Brain pericyte (primary cell): ENCODE measurements at places on chromosomes 6 and 20.

GRCh38 chr20:43833511-43834395, 80.9 kb upstream of the TOX2 start:
- no peak for DNase-seq

DNA sequence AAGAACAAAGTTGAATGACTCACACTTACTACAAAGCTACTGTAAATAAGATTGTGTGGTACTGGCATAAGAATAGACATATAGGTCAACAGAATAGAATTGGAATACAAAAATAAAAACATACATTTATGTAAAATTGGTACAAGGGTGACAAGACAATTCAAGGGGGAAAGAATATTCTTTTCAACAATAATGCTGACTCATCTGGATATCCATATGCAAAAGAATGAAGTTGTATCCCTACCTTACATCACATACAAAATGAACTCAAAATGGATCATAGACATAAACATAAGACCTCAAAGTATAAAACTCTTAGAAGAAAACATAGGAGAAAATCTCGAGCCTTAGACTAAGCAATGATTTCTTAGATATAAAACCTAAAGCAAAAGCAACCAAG, 50.9 kb downstream of the TRMT6 start:
- no peak for DNase-seq

GRCh38 chr20:41011551-41012067, 17.0 kb upstream of the TOP1 start:
- DNase-seq: no peak

DNA sequence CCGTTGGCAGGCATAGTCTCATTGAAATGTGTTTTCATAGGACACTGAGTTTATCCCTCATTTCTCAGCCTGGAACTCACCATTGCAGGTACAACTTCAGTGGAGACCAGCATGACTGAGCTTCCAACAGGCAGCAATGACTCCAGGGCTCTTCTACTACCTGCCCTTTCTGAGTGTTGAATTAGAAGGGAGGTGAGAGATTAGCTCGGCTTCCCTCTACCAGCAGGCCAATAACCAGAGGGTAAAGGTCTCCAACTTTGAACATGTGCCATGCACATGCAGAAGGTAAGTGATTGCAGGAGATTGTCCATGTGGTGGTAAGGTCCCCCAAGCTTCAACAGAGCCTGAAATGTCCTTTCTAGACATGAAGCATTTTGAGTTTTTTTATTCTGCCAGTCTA, 233.8 kb upstream of the SUPT3H start:
- DNase-seq: no peak

GRCh38 chr20:19338960-19339359, 126.5 kb downstream of the SLC24A3 start:
- no peak for DNase-seq

- DNase-seq: no peak
Observed at GRCh38 chr20:62123450-62124118, 1.3 kb downstream of the LSM14B start.

DNA sequence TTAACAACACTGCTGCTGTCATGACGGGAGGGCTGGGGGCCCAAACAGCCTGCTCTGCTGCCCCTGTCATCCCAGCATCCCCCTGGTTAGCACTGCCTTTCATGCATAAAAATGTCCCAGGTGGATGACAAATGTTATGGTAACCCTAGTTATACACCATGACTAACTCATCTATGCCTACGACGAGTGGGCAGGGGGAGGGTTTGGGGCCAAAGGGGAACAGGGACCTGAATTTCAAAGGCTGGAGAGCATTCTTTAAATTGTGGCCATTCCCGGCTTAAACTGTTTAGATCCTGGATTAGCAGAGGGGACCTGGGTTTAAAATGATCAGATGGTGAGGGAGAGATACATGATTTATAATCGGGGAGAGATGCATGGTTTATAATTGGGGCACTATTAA, 24.4 kb downstream of the GNAS-AS1 start:
- no peak for DNase-seq

- no peak for DNase-seq
Observed at GRCh38 chr20:9498322-9498721, 16.1 kb upstream of the LAMP5 start.

DNA sequence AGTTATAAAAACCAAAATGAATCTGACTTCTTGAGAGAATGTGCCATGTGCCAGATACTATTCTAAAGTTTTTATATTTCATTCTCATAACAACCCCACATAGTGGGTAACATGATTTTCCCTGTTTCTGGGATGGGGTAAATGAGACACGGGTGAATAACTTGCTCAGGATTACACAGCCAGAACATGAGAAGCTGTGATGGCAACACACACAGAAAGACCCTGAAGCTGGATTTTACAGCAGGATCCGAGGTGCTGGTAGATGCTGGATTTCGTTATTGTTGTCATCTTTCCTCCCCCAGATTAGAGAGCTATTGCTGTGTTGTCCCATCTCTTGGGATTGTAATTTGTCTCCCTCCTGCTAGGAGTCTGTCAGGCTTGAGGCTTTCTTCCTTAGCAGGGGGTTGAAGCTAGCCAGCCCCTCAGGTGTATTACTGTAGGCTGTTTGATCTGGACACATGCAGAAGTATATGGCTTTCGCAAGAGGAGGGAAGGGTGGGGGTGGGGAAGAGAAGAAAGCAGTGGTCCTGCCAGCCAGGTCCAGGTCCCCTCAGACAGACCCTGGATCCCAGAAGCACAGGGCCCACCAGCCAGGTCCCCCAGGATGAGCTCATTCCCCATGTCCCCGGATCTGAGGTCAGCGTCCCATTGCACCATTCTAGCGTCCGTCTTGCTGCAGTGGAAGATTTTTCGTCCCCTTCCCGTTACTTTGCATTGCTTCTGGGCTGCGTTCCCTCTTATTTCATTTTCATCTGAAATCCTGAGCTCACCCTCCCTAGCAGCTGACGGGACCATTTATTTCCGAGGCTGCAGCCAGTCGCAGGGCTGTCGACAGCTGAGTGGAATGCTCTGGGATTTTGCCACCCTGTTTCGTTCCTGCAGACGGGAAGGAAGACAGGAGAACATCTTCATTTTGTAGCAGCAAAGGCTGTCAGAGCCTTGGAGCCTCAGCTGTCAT, 7.3 kb upstream of the KCNG1 start:
- DNase-seq: no peak

DNA sequence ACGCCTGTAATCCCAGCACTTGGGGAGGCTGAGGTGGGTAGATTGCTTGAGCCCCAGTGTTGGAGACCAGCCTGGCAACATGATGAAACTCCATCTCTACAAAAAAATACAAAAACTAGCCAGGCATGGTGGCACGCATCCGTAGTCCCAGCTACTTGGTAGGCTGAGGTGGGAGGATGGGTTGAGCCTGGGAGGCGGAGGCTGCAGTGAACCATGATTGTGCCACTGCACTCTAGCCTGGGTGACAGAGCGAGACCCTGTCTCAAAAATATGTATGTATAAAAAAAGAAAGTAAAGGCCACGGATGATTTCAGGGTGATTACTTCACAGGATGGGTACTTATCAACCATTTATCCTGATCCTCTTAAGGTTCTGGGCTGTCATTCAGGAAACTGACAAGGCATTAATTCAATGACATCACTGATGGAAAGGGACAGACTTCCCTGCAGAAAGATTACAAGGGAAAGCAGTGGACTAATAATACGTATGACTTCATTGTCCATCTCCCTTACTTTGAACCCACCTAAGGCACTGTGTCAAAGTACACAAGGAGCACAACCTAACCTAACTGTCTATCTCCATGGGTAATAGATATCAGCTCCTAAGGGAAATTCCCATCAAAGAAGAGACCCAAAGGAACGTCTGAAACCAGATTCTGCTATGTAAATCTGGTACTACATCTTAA, 61.2 kb downstream of the ZMYND8 start:
- no peak for DNase-seq

- DNase-seq: no peak
Observed at GRCh38 chr6:149137594-149137993, 179.9 kb upstream of the TAB2 start.

DNA sequence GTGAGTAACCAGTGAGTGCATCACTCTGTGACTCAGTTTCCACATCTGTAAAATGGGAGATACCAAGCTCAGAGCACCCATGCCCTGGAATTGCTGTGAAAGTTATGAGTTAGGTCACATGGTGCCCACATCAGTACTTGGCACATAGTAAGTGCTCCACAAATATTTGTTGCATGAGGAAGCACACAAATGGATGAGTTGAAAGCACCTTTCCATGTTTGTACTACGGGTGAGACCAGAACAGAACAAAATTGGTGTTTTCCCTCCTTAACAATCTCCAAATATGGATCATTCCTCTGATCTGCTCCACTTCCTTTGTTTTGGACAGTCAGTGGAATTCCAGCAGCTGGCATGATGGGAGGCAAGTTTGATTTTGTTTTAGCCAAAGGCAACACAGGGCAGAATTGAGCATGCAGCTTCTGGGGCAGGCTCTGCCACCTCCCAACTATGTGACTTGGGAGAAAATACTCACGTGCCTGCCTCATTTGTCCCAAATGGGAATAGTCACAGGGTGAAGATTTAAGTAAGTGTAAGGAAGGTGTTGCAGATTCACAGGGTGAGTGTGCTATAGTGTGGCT, 503.7 kb upstream of the SULF2 start:
- no peak for DNase-seq

DNA sequence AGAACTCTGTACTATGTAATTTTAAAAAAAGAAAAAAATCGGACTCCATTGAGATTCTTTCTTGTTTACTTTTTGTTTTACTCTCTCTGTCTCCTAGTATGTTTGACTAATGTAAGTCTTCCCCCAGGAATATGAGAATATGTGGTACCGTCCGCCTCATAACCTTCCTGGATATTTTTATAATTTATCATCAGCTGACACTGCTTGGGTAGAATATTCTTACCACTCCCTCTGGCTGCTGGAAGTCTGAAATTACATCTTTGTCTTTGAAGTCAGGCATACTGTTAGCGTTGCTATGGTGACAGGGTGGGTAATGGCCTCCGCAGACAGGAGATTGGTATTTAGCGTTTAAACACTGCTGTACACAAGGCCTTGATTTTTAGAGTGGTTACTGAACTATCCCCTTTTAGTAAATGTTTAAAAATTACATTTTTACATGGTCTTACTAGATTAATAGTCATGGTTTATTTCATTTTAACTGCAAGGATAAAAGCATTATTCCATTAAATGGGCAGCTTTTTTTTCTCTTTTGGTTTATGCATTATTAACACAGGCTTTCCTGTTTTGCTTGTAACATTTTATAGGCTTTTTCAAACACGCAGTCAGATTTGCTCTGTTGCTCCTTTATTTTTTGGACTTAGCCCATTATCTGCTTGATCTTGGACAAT, 176.4 kb downstream of the ARID1B start:
- DNase-seq: peak; percentile 75

GRCh38 chr20:37596168-37596567, 68.5 kb upstream of the BLCAP start:
- DNase-seq: no peak

DNA sequence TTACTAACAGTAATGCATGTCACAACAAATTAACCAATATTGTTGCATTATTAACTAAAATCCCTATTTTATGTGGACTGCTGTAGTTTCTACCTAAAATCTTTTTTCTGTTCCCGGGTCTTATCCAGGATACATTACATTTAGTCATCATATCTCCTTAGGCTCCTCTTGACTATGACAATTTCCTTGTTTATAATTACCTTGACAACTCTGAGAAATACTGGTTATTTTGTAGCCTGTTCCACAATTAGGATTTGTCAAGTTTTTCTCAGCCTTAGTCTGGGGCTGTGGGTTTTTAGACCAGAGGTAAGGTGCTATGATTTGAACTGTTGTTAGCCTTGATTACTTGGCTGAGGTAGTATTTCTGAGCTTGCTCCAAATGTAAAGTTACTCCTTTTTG, 3.7 kb downstream of the FBXO5 start:
- DNase-seq: no peak

DNA sequence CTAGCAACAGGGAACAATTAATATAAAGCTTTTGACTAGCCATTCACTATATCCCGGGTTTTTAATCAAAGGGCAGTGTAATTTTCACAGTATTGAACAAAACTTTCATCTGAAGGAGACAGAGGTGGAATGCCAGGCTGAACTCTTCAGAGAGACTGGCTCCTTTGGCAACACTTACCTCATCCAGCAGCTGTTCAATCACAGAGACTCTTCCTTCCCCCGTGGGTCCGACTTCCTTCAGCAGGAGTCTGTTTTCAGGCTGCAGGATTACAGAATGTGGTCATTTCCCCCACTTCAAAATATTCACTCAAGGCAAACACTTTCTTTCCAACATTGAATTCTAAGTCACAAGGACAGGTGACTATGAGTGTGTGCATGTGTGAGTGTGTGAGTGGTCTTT, 76.6 kb downstream of the DZANK1 start:
- no peak for DNase-seq

DNA sequence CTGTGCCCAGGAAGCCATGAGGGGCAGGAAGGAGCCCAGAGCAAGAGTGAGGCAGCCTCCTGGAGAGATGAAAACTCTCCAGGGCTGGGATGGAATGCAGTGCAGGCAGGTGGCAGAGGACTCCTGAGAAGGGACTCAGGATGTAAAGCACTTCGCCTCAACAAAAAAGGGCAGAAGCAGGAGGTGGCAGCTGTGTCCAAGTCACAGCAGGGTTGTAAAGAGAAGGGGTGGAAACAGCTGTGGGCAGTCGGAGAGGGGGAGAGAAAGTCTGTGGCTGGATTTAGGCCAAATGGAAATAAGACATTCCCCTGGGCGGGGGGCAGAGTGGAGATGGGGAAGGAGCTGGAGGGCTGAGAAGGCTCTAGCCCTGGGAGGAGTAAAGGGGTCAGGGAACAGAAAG, 34.9 kb downstream of the CYP21A2 start:
- no peak for DNase-seq

DNA sequence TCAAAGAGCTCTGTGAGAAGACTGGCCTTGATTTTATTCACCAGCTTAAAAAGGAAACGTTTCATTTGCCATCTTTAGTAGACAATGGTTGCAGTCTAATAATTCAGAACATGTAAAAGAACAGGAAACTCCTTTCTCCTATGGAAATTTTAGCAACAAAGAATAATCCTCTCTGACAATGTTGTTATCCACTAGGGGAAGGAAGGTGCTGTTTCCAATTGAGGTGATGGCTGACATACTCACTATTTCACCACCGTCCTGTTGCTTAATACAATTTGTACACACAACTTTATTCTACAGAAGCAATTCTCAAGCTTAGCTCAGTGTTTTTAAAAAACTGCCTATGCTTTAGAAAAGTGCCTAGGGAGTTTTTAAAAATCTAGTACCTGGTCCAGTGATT, 192.7 kb downstream of the ARHGAP18 start:
- DNase-seq: no peak

GRCh38 chr6:75933387-75933975, 139.0 kb downstream of the IMPG1 start:
- no peak for DNase-seq

GRCh38 chr6:134934793-134935485, 15.0 kb downstream of the ALDH8A1 start:
- no peak for DNase-seq
